Cardiac muscle cell (in vitro differentiated cells and primary cell): ENCODE measurements at places on chromosomes 3 and 15. TPM values are rescaled to one million over a fixed set of nuclear protein-coding genes. Genes with fewer than 3 reads are reported as not detected.

DNA sequence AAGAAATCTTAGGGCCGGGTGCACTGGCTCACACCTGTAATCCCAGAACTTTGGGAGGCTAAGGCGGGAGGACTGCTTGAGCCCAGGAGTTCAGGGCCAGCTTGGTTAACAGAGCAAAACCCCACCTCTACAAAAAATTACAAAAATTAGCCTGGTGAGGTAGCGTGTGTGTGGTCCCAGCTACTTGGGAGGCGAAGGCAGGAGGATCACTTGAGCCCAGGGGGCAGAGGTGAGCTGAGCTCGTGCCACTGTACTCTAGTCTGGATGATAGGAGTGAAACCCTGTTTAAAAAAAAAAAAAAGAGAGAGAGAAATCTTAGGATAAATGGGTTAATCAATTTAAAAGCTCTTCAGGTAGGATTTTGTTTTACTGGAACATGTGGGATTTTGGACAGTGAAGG is 31.2 kb upstream of the DUT start:
- no peaks in the 10 kb centered on the region for H3K4me1 ChIP-seq
- H3K27ac ChIP-seq = no peak overlapping the region
- H3K27me3 ChIP-seq = no peaks in the 10 kb centered on the region
- no peak overlapping the region for H3K4me3 ChIP-seq
- no peaks in the 10 kb centered on the region for H3K36me3 ChIP-seq

Gene PLXNB1
- total RNA-seq = 38.5 and 47.1 TPM in 2 replicates

GRCh38 chr15:36908991-36909390 is 191.4 kb downstream of the MEIS2 start:
- H3K36me3 ChIP-seq = peaks cover 2% of the 10 kb centered on the region
- H3K27me3 ChIP-seq = no peaks in the 10 kb centered on the region
- DNase-seq = no peak
- peaks cover 70% of the 10 kb centered on the region for H3K4me1 ChIP-seq
- no peak overlapping the region for H3K27ac ChIP-seq

Gene CEMIP
- 0.12 and 0.18 TPM in 2 replicates for total RNA-seq

DNA sequence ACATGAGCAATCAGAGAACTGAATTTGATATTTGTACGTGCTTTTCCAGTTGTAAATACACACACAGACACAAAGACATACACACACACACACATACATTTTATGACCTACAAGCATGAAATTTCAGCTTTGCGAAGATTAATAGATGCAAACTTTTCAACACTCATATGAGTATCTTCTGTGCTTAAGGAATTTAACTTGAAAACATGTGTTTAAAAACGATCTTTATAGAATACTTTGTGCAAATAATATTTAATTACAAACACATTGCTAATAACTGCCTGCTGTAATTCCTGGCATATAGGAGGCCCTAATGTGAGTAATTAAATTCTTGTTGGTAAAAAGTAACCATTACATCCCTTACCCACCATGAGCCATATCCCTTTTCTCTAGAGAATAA is 107.7 kb upstream of the PLSCR5 start:
- H3K4me3 ChIP-seq = no peak overlapping the region
- H3K27me3 ChIP-seq = no peaks in the 10 kb centered on the region
- no peaks in the 10 kb centered on the region for H3K4me1 ChIP-seq
- no peak for DNase-seq
- H3K27ac ChIP-seq = no peak overlapping the region

Gene SYNPR
- total RNA-seq = 0.36 and 0.60 TPM in 2 replicates
